Right lung (tissue), 10 donors: ENCODE measurements at places on chromosomes 1 and 21.

GRCh38 chr21:25387665-25388064 is 219.6 kb downstream of the MRPL39 start:
- no peak for DNase-seq

- no peak for DNase-seq
Observed at GRCh38 chr1:56462209-56462608, 117.2 kb downstream of the PLPP3 start.

DNA sequence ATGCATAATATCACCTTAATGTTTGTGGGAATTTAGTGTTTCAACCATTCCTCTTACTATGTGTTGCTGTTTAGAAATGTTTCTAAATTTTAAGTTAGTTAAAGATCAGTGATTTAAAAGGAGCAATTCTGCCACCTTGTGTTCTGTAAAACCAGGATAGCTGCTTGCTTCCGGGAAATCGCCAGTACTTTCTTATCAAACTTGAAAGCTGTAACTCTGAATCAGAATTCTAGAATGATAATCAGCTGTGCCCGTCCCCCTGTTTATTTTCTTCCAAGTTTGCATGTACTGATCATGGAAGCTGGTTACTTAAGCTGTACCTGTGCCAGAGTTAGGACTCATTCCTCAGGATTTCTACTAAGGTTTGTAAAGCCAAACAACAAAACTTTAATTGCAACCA is 656.4 kb downstream of the LTN1 start:
- peak; percentile 51 for DNase-seq

DNA sequence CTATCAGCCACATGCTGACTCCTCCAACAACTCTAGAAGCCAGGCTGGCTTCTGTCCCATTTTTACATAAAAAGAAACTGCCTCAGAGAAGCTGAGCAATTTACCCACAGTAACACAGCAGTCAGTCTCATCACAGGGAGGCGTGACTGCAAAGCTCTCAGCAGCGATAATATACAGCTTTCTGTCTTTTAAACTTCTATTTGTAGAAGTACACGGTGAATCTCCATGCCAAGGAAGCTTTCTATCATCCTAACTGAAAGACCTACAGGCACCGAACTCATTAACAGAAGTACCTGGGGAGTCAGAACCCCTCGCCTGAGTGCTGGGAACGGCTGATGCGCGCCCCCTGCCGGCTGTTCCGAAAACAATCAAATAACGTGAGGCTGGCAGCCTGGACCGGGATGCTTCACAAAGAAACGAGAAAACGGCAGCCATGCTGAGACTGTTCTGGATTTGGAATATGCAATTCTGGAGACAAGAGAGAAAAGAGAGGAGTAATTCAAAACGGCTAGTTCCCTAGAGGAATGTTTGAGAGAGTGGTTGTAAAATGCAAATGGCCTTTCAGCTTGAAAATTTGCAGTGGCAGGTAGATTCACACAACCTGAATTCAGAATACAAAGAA is 43.5 kb upstream of the RAB4A start:
- no peak for DNase-seq

GRCh38 chr1:81799939-81800694 is 617 bp upstream of the ADGRL2 start:
- peak; percentile 84 for DNase-seq

DNA sequence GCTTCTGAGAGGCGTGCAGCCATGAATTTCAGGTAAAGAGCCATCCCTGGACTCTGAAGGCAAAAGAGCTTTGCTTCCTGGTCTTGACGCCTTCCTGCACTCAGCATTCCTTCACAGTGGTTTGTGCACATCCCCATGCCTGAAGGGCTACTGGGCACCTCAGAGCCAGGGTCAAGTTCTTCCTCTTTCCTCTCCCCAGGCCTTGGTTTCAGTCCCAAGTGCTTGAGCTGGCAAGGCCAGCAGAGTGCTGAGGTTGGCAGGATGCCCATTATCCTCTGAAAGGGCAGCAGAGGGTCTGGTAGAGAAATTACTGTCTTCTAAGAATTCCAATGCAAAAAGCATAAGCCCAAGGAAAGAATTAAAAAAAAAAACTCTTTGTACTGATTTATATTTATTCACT is 1064.9 kb downstream of the TTLL7 start:
- DNase-seq, result no peak

- no peak for DNase-seq
Observed at GRCh38 chr1:226574044-226574443, 25.5 kb downstream of the STUM start.

DNA sequence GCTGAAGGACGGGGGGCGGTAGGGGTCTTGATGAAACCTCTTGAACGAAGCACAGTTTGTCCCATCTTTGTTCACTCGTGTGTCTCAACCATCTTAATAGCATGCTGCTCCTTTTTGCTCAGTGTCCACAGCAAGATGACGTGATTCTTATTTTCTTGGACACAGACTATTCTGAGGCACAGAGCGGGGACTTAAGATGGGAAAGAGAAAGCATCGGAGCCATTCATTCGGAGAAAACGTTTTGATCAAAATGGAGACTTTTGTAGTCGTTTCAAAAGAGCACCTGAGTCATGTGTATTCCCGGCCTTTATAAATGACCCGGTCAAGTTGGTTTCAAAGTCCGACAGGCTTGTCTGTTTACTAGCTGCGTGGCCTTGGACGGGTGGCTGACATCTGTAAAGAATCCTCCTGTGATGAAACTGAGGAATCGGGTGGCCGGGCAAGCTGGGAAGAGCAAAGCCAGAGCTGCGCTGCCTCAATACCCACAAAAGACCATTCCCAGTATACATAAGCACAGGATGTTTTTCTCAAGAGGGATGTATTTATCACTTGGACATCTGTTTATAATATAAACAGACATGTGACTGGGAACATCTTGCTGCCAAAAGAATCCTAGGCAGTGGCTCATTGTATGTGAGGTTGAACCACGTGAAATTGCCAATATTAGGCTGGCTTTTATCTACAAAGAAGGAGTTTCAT is 18.5 kb downstream of the ETS2 start:
- peak; percentile 71 for DNase-seq

- DNase-seq, result no peak
Observed at GRCh38 chr1:227604446-227604845, 41.1 kb downstream of the ZNF678 start.

GRCh38 chr1:94819238-94819944 is 766 bp upstream of the SLC44A3 start:
- DNase-seq, result no peak

DNA sequence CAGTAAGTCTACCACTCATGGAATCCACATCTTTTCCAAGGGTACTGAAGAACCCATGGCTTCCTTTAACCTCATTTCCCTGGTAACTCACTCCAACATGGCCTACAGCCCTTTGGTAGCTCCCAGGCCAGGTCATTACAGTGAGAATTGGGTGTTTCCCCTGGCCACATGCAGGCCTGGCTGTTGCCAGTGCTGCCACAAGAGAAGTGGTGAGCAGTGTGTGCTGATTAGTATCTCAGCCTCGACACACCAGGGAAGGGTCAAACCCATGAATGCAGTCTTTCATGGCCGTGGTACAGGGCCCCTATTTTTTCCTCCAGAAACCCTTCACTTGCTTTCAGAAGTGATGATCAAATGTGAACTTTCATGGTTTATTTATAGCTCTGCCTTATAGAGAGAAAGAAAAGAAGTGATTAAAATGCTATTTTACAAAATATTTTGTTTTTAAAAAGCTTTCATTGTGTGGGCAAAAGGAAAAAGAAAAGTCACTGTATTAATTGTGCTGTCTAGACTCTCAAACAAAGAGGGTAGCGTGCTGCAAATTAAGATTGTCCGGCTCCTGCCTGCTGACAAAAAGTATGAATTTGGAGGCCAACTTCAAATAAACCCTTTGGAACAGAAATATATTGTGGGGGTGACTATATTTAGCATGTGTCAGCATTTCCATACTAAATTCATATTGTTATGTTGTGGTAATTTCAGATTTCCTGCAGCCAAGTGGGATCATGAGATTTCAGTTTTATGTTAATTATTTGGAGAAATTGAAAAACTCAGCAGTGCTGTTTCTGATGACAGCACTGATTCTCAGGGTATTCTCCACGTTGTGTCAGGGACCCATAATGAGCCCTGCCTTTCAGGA is 62.0 kb upstream of the HOOK1 start:
- no peak for DNase-seq

DNA sequence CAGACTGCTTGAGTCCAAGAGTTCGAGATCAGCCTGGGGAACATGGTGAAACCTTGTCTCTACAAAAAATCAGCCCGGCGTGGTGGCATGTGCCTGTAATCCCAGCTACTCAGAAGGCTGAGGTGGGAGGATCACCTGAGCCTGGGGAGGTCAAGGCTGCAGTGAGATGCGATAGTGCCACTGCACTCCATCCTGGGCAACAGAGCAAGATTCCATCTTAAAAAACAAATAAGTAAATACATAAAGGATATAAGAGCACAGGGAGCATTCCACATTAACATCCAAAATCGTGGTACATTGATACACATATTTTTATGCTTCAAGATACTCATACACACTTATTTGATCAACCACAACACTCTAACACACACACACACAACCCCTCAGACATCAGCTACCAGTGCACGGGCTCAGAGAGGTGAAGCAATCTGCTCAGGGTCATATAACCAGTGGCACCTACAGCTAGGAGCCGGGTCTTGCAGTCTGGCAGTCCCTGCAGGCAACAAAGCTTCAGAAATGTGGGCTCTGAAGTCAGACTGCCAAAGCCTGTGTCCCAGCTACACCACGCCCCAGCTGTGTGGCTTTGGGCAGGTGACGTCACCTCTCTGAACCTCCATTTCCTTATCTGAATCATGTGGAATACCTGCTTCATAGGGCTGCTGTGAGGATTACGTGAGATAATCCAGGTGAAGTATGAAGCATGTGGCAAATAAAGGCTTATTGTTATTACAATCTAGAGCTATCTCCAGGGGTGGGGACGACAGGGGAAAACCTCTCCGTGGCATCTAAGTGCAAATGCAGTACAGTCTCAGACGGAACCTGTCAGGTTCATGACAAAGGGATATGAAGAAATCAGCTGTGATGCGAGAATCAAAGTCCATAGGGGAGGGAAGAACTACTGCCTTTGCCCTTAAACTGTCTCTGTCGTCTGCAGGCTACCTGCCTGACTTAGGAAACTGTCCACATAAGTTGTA is 4.8 kb upstream of the CRYBG2 start:
- DNase-seq, result no peak

DNA sequence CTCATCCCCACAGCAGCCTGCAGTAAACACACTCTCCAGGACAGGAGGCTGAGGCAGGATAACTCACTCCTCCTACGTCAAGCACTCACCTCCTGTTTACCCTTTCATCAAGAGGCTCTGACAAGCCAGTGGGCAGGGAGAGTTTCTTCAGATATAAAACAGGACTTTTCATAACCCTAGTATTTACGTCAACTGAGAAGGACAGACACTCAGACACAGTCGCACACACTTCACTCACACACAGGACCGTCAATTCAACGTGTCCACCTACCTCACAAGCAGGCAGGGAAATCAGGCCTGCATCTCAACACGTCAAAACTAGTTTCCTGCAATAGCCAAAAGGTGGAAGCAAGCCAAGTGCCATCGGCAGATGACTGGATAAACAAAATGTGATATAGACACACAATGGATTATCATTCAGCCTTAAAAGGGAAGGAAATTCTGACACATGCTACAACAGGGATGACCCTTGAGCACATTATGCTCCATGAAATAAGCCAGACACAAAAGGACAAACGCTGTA is 48.6 kb downstream of the ITPKB start:
- DNase-seq, result no peak

DNA sequence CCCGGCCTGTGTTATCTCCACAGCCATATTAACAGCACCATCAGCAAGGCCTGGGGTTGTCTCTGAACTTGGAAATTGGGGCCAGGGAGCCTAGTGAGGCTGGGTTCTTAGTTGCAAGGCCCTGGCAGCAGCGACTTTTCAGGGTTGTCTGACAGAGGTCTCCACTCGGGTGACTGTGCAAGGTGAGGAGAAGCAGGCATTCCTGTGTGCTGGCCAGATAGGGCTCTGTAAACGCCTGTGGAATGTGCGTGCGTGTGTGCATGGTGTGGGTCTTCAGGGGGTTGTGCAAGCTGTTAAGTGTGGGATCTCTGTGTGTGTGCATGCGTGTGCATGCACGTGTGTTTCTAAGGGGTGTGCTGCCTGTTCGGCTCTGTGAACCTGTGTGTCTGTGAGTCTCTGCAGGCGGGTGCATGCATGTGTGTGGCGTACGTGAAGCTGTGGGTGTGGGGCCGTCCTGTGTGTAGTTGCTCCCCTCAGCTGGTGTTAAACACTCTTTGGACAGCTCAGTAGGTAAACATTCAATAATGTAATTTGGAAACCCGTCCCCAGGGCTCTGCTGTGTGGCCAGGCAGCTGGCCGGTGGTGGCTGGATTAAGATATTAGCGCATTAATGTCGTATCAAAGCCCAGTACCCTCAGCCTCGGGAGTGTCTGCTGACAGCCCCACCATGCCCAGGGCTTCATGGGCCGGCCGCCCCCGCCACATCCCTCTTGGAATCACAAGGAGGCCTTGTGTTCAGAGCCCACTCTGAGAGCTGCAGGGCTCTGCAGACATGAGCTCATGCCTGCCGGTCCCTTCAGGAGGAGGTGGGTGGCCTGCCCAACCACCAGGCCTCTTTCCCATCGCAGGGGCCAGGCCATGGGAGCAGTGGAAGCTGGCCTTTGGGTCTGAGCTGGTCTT is 189.9 kb downstream of the FOXD2 start:
- no peak for DNase-seq

GRCh38 chr21:36501589-36501892 is 21.6 kb upstream of the CLDN14 start:
- DNase-seq, result no peak

DNA sequence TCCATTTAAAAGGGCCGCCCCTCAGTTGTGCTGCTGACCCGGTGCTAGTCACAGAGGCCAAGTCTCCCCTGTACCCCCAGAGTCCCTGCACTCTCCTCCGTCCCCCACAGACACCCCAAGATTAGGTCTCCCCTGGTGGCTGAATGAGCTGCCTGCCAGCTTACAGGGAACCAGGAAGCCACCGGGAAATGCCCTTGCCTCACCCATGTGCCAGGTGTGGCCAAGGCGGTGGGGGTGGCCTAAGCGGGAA is 32.7 kb downstream of the HSPG2 start:
- no peak for DNase-seq

- DNase-seq, result no peak
Observed at GRCh38 chr1:119569095-119569494, 62.1 kb downstream of the HSD3B1 start.

DNA sequence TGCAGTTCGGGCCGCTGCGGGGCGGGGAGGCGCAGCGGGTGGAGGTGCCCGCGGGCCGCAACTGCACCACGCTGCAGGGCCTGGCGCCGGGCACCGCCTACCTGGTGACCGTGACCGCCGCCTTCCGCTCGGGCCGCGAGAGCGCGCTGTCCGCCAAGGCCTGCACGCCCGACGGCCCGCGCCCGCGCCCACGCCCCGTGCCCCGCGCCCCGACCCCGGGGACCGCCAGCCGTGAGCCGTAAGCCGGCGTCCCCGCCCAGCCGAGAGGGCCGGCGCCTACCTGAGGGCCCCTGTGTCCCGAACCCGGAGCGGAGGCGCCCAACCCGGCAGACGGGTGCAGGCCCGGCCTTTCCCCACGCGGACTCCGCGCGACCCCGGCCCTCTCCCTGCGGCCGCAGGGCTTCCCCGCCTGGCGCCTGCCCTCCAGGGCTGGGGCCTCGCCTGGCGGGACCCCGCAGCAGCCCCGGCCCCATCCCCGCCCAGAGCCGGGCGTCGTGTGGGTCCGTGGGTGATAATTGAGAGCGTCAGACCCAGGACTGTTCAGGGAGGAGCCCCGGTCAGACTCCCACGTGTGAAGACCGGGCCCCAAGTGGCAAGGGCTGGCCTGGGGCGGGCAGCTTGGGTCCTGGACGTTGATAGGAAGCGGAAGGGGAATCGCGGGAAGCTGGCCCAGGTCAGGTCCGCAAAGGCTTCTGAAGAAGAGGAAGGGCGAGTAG is 4.2 kb downstream of the VWA1 start:
- DNase-seq, result no peak

GRCh38 chr1:16888860-16889816 is 6.6 kb upstream of the RNU1-2 start:
- DNase-seq, result peak; percentile 73
